ENCODE measurements at places on chromosomes 1 and 21.

GRCh38 chr1:45345014-45345413 lies 4.8 kb upstream of the MUTYH start:
- no peak for DNase-seq

DNA sequence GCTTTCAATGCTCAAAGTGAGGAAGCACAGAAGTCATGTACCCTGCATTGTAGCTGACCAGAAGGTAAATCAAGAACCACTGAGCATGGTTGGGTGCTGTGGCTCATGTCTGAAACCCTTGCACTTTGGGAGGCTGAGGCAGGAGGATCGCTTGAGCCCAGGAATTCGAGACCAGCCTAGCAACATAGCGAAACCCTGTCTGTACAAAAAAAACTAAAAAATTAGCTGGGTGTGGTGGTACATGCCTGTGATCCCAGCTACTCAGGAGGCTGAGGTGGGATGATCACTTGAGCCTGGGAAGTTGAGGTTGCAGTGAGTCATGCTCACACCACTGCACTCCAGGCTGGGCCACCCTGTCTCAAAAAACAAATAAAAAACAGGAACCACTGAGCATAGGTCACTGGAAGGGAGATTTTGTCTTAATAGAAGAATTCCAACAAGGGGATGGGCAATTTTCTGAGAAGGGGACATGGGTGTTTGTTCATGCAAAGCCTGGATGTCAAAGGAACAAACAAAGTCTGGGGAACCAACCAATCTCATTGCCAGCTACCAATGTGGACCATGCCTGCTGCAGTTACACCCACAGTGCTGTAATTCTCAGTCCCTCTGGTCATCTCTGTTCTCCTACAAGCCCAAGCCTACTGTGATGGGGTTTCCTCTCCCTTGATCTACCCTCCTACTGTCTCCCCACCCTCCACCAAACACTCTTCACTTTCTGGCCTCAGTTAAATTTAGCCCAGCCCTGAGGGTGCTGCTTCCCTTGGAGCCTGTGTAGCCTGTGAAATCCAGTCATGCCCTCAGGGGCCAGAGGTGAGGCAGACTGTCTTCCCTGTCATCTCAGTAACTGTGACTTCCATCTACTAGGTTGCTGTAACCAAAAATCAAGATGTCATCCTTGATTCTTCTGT lies 47.9 kb downstream of the ELF3 start:
- DNase-seq = no peak

DNA sequence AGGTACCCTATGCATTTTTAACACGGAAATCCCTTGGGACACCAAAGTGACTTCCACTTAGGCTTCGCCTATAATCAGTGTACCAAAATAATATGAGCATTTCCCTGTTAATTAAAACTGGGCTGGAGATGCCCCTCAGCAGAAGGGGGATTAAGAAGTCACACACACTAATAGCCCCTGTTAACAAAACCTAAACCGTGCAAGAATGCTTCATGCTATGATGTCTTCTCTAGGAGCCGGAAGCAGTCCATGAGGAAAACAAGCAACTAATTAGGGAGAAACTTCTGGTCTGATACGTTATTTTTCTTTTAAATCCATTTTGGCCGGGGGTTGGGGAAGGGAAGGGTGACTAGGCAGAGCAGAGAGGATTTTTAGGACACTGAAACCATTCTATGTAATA lies 123.4 kb downstream of the ESRRG start:
- DNase-seq = no peak

- no peak for DNase-seq
These were observed 12.2 kb downstream of the HDAC1 start for GRCh38 chr1:32303997-32304622.

DNA sequence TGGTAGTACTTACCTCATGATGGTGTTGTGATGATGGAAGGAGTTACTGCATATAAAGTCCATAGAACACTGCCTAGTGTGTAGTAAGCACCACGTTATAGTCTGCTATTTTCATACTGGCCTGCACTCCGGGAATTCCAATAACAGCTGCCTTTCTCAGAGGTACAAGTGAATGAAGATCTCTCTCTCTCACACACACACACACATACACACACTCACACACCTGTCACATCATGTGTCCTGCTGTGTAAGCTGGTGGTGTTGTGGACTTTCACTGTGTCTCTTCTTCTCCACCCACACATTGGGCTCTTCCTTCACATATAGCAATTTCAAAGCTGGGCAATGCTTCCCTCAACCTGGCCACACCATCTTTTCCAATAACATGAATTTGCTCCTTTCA lies 33.4 kb upstream of the ST6GALNAC5 start:
- DNase-seq = no peak

Measured in CD4-positive, alpha-beta T cell treated with Interleukin-2 at 100 ng/mL for 4 hours (primary cell).